Stimulated activated CD4-positive, alpha-beta T cell treated with anti-CD3 and anti-CD28 coated beads, Interleukin-1b, Interleukin-23, amount 100 ng/mL, for 1 hour (primary cell): ENCODE measurements at places on chromosomes 1 and 21.

DNA sequence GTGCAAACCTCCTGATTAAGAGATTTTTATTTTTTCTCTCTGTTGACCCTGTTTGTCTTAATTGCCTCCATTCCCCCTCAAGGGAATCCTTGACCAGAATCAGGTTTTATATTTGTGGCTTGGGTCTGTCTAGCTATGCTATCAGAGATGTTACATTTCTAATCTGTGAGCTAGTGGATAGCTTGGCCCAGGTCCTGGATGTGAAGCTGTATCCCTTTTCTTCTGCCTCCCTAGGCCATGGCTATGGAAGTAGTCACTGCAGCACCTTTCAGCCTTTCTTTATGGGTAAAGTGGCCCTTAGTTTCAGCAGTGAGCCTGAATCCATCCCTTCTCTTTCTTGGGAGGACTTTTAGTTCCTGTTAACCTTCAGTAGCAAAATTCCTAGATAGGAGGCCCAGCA, 17.0 kb upstream of the ANGEL2 start:
- DNase-seq: no peak

DNA sequence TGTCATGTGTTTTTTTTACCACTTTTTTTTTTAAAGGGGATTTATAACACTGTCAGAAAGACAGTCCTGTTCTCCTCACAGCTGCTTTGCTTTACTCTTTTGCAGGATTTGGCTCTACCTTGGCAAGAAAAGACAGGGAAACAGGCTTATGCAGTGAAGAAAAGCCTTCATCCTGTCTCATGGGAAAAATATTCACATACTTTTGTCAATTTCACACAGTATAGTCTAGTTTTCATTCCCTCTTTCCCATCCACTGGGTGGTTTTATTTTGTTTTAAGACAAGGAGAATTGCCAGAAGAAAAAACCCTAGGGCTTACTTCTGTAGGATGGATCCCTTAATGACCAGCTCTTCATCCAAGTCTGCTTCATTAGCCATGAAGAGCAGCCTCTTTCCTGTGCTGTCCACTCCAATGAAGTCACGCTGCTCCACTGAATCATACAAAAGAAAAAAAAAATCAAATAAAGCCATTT, 60.0 kb downstream of the EIF2B3 start:
- no peak for DNase-seq

DNA sequence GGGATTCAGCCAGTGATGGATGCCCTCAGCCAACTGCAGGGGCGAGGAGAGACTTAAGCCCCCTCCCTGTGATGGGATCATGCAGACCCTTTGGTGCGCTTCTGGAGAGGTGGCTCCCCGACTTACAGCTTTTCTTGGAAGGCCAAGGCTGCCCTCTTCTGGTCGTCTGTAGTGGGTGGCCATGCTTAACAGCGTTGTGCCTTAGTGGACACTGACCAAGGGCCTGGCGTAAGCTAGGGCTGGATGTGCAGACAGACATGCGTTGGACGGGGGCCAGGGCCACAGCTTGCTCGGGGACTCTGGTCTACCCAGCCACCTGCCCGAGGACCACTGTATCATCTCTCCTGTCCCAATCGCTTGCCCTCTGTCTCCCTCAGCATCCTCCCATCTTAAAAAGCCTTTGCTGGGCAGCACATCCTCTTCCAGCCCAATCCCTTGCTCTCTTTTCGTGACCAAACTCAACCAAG, 5.5 kb downstream of the AZIN2 start:
- DNase-seq: no peak

DNA sequence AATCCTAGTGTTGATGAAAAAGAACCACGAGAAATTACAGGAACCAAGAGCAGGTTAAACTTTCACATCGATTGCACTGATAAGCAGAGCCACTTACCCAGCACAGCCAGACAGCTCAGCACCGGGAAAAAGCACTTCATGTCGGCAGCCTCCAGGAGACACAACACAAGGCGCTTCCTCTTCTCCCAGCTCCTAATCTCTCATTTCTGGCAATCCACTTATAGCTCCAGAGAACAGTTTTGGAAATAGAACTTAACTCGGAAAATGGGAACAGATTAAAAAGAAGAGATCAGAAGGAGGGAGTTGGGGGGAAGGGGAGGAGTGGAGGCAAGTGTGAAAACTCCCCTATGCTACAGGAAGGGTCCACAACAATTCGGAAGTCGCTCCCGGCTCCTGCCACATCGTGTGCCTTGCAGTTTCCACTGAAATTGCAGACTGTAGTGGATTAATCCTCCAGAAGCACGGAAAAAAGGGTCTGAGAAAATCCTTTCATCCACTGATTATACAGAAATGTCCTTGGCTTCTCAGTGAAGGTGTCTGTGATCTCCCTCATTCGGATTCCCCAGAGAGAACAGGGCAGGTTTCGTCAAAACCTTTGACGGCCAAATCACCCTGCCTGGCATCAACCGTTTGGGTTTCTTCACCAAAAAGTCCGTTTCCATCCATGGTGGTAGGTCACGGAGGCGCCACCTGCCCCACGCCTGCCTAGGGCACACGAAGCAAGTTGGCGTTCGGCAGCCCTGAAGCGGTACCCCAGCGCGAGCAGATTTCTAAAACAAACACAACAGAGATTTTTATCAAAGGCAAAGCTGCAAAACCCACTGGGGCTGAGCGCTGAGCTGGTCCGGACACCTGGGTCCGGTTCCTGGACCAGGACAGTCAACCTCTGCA, 1.1 kb downstream of the IGSF3 start:
- no peak for DNase-seq

- DNase-seq: no peak
Observed at GRCh38 chr1:184315254-184315653, 71.6 kb upstream of the C1orf21 start.

- no peak for DNase-seq
Observed at GRCh38 chr1:21292503-21292983, 2.3 kb upstream of the ECE1 start.

- no peak for DNase-seq
Observed at GRCh38 chr1:200380589-200381021, 29.2 kb downstream of the ZNF281 start.

GRCh38 chr1:43934986-43935324, 1.4 kb downstream of the ARTN start:
- no peak for DNase-seq

DNA sequence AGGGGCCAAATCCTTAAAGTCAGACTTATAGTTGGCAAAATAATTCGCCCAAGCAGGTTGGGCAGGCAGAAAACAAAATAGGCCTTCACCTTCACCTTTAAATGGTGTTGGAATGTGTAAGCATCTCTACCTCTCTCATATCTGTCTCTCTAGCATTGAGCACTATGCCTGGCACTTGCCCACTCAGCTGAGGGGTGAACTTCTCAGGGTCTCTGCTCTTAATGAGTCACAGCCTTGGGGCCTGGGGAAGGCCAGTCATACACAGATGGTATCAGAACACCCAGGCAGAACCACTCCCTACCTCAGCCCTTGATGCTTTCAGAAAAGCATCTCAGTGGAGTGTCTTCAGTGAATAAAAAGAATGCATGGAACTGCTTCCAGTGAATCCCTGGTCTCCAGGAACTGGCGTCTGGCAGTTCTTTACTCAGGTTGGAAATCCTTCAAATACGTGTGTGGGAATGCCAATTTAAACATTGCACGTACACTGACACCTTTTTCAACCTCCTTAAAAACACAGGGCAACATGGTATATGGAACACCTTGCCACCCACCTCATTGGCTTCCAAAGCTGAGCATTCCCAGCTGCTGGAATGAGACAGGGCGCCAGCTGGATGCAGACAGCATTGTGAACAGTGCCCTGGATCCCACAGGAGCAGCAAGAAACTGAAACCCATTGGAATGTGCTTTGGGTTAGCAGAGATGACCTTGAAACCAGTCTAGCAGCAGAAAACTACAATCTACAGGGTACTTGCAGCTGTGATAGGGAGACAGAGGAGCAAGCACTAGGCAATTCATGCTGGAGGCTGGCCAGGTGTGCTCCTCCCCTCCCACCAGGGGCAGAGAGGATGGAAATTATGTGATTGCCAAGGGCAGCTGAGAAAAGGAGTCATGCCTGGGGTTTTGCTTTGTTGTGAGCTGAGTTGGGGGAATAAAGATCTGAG, 30.0 kb downstream of the ZNF697 start:
- no peak for DNase-seq

DNA sequence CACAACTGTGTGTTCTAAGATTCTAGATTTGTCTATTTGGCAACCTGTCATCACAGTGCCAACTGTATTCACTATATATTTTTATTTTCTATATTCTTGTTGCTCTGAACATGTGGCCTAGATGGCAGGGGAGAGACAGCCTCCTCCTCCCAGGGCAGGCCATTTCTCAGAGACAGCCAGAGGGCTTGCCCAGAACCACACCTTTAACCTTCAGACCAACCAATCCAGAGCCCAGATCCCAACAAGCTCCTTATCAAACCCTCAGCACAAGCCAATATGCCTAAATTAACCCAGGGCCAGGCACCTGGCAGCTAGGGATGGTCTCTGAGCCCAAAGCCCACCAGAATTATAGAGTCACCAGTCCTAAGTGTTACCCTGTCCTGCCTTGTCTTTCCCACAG, 19.3 kb downstream of the TRIM11 start:
- DNase-seq: no peak

DNA sequence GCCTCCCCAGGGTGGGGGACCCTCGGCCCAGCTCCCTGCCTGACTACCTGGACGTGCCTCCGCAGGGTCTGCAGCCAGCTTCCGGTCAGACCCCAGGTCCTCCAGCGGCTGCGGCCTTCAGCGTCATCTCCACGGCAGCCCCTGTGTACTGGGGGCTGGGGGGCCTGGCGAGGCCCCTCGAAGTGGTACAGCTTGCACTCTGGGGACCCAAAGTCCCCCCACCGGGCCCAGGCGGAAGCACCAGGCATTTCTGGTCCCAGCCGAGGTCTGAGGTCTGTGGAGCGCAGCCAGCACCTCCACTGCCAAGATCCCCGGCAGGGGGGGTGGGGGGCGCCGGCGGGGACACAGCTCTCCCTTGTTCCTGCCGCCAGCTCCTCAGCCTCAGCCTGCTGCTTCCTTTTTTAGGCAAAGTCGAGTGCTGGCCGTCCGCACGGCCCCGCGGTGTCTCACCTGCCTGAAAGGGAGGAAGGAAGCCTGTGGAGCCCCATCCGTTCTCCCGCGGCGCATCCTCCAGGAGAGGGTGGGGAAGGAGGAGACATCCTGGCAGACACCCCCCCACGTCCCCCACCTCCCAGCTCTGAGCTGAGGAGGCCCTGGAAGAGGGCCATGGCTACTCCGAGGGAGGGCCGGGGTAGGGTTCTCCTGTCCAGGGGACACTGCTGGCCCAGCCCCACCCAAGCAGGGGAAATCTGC, 1.2 kb upstream of the VWA1 start:
- no peak for DNase-seq

- DNase-seq: no peak
Observed at GRCh38 chr1:228968891-228969606, 233.8 kb downstream of the RHOU start.
